ENCODE measurements at places on chromosomes 5 and 9.

DNA sequence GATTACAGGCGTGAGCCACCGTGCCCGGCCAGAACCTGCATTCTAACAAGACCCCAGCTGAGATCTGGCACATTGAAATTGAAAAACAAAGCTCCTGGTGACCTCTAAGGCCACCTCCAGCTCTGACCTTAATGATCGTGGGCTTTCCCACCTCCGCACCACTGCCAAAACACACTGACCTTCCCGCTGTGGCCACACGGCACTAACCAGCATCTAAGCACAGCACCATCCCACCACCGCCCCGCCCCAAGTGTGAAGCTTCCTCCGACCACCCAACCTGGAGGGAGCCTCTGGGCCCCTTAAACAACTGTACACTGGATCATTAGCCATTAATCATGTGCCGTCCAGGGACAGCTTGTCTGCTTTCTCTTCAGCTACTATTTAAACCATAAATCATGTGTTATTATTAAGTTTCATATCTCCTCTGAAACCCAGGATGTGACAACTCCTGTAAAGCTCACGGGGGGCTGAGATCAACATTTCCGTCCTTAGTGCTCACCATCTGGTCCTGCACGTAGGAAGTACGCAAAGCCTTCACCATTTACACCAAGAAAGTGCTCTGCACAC is 80.6 kb downstream of the COL23A1 start:
- DNase-seq, result no peak

DNA sequence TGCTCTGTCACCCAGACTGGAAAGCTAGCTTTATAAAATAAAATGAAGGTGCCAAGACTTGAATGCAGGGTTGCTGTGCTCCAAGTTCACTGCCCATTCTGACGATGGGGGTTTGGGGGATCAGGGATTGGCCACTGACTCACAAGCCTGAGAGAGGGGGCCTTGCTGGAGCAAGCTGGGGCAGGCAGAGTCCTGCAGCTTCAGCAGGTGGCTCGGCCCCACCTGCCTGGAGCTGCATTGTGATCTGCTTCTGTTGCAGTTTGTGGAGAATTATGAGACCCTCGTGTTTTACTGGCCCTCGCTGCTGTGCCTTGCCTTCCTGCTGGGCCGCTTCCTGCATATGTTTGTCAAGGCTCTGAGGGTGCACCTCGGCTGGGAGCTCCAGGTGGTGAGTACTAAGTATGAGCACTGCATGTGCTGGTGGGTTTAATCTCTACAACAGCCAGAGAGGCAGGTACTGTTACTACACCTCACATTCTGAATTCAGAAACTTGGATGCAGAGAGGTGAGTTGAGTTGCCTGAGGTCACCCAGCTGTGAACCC is 31.1 kb upstream of the CCDC180 start:
- DNase-seq, result no peak

DNA sequence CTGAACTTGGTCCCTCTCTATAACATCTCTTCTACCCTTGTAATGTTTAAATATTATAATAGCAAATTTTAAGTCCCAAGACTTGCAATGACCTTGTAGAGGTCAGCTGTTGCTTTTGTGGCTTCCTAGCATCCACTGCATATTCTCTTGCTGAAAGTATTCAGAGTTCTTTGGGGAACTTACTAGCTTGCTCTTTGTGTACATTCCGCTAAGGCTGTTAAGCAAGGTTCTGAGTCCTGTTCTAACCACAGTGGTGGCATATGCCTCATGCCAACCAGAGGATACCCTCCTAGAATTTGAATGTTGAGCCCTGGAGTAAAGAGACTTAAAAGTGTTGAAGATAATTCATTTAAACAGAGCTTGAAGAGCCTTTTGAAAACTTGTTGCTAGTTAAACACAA is 570.9 kb downstream of the TLE1 start:
- no peak for DNase-seq

DNA sequence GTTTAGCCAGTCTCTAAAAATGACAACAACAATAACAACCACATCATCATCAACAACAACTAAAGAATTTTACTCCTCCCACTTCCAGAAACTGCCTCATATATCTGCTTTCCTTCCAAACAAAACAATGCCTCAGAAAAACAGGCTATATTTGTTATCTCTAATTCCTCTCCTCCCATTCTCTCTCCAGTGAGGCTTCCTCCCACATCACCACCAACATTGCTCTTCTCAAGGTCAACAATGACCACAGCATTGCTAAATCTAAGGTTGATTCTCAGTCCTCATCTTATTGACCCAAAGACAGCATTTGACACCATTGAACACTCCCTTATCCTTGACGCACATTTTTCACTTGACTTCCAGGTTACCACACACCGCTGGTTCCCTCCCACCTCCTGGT is 38.1 kb upstream of the PRUNE2 start:
- no peak for DNase-seq

DNA sequence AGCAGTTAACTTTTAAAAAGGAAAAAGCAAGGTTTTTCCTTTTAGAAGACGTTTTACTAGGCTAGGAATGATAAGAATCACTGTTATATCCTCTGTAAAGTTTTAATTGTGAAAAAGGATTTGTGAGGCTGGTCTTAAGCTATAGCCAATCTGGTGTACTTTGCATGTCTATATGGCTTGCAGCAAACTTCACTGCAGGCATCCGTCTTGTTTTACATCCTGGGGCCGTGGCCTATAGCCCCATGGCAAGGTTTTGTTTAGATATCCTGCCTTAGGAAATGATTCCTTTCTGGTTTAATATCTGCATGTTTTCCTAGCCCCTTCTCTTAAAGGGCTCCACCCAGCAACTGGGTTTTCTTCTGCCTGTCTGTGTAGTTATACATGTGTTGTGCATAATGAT is 272.8 kb downstream of the ICE1 start:
- no peak for DNase-seq

DNA sequence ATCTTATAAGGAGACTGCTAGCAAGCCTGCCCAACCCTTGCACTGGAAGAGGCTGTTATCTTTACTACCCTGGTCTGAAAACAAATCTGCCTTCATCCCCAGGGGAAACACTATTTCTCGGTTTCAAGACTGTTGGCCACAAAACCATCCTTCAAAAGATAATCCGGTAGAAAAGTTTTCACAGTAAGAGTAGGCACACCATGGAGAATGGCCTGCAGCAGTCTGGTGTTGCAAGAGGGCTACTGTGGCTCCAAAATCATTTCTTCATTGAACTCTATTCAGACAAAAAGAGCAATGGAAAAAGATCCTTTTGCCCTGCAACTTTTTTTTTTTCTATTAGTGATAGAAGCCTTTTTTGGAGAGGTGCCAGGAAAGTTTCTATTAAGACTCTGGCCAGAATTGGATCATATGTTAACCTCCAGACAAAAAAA is 163.9 kb downstream of the ARHGEF28 start:
- DNase-seq, result no peak

- no peak for DNase-seq
Measured at GRCh38 chr5:176731506-176732160, 78.7 kb upstream of the UNC5A start.

DNA sequence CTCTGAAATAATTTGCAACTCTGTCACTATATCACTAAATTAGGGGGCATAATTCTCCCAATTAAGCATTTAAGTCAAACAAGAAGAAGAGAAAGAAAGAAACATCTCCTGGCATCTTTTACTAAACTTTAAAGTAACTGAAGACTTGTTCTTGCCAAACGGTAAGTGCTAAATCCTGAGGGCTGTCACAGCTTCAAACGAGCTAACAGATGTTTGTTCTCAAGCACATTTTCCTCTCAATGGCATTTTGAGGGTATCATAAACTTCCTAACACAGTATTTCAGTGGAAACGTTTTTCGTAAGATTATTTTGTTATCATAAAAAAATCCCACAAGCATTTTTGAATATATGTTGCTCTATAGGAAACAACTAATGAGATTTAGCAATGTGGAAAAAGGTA is 169.5 kb upstream of the TAS2R1 start:
- no peak for DNase-seq

DNA sequence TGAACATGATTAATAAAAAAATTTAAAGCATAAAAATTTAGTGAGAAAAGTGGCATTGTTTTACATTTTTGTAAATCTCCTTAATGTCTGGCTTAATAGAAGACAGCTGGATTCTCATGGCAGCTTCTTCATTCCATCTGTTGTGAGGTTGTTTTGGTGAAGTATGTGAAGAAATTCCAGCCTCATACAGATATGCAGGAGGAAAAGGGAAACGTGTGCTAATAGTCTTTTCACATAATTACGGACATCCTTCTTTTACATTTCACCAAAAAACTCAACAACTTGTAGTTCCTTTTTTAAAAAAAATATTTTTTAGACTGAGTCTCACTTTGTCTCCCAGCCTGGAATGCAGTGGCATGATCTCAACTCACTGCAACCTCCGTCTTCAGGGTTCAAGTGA is 46.9 kb downstream of the HACD4 start:
- no peak for DNase-seq

GRCh38 chr5:126562823-126563222 is 32.2 kb downstream of the ALDH7A1 start:
- no peak for DNase-seq

DNA sequence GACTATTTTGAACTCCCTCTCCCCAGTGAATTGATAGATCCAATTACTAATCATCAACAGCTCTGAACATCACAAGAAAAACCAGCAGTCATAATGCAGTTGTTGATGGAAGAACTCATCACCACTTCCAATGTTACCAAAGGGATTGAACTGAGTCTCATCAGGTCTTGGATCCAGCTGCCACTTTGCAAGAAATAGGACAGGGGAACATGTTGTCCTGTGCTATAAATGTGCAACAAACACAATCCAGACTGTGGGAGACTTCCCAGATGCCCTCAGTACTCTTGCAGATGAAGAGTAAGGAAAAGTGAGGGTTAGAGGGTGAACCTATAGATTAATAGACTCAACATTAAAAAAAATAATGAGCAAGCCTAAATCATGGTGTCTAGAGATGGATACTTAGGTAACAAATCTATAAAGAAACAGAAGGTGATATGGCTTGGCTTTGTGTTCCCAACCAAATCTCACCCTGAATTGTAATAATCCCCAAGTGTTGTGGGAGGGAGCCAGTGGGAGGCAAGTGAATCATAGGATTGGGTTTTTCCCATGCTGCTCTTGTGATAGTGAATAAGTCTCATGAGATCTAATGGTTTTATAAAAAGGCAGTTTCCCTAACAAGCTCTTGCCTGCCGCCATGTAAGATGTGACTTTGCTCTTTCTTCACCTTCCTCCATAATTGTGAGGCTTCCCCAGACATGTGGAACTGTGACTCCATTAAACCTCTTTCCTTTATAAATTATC is 63.4 kb upstream of the PAPPA start:
- DNase-seq, result no peak

DNA sequence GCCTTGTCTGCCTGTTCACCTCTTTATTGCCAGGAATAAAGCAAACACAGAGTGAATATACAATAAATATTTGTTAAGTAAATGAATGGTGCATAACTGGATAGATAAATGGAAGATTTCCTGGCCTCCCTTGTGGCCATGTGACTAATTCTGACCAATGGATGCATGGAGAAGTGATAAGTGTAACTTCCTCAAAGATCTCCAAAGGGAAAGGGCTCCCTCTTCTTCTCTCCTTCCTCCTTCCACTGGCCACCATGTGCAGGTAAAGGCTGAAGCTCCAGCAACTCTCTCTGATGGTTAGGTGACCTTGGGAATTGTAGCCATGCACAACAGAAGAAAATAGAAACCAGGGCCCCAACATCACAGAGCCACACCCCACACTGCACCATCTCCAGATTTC is 174.4 kb downstream of the EBF1 start:
- no peak for DNase-seq

DNA sequence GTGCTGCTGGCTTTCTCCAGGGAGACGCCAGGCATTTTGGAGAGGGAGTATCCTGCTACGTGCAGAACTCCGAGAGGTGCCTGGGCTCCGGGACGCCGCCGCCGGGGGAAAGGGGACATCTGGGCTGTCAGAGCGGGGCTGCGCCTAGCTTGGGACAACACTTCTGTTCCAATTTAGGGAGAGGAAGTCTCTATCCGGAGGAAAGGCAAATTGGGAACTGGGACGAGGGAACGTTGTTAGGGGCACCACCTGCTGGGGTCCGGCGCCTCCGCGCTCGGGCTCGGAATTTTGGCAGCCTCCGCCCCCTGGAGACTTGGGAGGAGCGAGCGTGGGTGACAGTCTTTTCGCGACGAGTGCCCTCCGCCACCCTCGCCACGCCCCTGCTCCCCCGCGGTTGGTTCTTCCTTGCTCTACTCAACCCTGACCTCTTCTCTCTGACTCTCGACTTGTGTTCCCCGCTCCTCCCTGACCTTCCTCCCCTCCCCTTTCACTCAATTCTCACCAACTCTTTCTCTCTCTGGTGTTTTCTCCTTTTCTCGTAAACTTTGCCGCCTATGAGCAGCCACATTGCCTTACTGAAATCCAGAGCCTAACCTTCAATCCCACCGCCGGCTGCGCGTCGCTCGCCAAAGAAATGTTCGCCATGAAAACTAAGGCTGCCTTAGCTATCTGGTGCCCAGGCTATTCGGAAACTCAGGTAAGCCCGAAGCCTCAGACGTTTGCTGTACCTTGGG is 1.6 kb downstream of the TSLP start:
- DNase-seq, result no peak

- DNase-seq, result no peak
Measured at GRCh38 chr5:43643750-43644149, 40.8 kb downstream of the NNT start.

DNA sequence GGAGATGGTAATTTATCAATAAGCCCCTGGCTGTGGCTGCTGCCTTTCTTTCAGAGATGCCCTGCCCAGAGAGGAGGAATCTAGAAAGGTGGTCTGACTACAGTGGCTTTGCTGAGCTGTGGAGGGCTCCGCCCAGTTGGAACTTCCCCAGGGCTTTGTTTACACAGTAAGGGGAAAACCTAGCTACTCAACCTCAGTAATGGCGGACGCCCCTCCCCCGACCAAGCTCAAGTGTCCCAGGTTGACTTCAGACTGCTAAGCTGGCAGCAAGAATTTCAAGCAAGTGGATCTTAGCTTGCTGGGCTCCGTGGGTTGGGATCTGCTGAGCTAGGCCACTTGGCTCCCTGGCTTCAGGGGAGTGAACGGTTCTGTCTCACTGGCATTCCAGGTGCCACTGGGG is 865.4 kb upstream of the ACO1 start:
- DNase-seq, result no peak

DNA sequence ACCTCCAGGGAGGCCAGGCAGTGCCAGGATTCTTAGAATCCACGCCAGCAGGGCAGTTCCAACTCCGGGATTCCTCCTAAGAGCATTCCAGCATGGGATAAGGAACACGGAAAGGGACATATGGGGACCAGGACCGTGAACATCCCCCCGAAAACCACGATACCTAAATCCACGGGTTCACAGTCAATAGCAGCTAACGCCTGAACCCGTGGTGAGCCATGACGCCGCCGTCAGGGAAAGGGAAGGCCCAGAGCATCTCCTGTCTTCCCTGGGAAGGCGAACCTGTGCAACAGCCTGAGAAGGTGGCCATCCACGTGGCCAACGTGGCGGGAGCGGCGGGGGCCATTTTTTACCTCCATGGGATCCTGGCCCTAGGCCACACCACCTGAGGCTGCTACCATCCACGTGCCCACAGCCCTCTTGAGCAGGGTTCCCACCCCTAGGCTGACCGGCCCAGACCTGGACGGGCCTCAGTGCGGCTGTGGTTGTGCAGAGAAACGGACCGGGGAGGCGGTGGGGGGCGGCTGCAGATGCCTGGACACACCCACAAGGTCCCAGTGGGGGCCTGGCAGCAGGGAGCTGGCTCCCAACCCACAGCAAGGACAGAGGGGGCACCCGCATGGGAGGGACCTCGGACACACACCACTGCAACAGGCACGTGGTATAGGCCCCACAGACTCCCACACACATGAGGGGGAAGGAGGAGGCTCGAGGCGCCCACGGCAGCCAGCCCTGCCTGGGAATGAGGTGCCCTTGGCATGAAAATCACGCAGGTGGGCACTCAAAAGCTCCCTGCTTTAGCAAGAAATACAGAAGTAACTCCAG is 42.8 kb downstream of the SLC12A7 start:
- DNase-seq, result no peak

- DNase-seq, result no peak
Measured at GRCh38 chr5:167096816-167097215, 1194.6 kb upstream of the WWC1 start.
